ENCODE measurements at places on chromosomes 4 and X.
A peak's percentile ranks its signal among the peaks of the same experiment; 100 is the strongest.

DNA sequence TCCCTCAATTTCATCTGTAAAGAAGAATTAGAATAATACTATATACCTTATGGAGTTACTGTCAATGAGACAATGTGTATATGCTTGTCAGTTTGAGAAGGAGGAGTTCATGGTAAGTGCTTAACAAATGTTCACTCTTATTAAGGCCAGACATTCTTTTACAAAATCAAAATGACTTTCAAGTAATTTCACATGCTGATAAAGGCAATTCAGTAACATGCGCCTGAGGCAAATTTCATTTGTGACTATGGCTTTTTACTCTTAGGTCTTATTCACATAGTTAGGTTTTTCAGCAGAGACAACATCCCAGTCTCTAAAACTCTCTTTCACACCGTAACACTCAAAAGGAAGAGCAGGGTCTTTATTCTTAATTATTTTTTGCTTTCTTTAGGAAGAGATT, 174.4 kb downstream of the CAMK2D start:
- no peak for DNase-seq

- DNase-seq: no peak
Measured at GRCh38 chrX:9471571-9471985, 6.7 kb downstream of the TBL1X start.

GRCh38 chrX:37509349-37509748, 62.1 kb upstream of the LANCL3 start:
- no peak for DNase-seq

- no peak for DNase-seq
Measured at GRCh38 chr4:38949411-38950051, 81.9 kb downstream of the FAM114A1 start.

- no peak for DNase-seq
Measured at GRCh38 chr4:38898245-38898644, 30.6 kb downstream of the FAM114A1 start.

DNA sequence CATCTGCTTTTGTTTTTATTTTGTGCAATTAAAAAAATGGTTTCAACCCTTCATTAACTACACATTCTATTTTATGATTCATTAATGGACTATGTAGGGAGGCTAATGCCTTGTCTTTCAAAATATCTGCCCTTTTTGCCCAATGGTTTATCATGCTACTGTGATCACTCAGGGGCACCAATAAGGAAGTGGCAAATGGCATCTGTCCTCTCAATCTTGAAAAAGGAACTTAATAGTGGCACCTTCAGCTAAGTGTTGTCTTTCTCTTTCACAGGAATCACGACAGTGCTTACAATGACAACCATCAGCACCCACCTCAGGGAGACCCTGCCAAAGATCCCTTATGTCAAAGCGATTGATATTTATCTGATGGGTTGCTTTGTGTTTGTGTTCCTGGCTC, 57.1 kb downstream of the COMMD8 start:
- DNase-seq: no peak

- DNase-seq: no peak
Measured at GRCh38 chr4:148229028-148229427, 213.2 kb downstream of the NR3C2 start.

DNA sequence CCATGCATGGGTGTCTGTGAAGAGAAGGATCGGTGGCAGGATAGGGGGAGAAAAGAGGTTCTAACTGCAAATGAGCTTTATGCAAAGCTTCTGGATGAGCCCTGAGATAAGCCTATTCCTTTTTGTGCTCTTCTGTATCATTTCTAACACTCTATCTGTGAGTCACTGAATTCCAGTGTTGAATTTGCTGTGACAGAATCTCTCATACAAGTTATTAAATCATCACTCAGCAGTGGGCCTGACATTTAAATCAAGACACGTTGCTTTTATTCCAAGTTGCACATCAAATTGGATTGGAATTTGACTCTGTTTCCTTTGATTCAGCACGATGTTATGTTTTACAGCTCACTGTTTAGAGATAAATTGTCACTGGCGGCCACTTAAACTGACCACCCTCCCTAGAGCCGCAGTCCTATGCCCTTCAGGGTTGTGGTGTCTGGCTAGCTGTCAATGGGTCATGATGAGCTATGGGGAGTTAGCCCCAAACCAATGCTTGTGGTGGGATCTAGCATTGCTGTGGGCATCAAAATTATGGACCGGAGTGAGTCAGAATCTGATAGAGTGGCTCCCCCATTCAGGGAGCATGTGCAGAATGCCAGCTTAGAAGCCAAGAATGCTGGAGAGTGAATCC, 42.7 kb downstream of the LHFPL1 start:
- no peak for DNase-seq

GRCh38 chr4:147765121-147765529, 33.2 kb downstream of the ARHGAP10 start:
- no peak for DNase-seq

- DNase-seq: no peak
Measured at GRCh38 chrX:149365061-149365460, 140.0 kb downstream of the IDS start.

GRCh38 chr4:112726041-112726440, 89.1 kb downstream of the LARP7 start:
- no peak for DNase-seq

GRCh38 chr4:156771171-156771837, 200.3 kb downstream of the PDGFC start:
- no peak for DNase-seq

GRCh38 chr4:126611900-126612299, 1020.9 kb upstream of the INTU start:
- no peak for DNase-seq

DNA sequence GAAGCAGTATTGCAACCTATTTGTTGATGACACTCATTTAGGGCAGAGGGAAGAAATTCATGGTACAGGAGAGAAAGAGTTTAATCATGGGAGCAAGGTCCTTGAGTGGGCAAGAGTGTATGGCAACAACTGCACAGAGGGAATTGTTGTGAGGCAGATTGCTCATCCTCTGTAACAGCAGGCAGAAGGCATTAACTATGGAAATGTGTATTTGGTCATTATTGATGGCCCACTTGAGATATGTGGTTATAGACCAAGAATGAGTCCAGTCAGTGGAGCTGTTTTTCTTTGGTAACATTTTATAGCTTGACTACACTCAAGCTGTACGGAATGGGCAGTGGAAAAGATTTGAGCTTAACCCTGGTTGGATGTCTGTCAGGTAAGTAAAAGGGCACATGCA, 15.9 kb downstream of the PLRG1 start:
- DNase-seq: no peak

DNA sequence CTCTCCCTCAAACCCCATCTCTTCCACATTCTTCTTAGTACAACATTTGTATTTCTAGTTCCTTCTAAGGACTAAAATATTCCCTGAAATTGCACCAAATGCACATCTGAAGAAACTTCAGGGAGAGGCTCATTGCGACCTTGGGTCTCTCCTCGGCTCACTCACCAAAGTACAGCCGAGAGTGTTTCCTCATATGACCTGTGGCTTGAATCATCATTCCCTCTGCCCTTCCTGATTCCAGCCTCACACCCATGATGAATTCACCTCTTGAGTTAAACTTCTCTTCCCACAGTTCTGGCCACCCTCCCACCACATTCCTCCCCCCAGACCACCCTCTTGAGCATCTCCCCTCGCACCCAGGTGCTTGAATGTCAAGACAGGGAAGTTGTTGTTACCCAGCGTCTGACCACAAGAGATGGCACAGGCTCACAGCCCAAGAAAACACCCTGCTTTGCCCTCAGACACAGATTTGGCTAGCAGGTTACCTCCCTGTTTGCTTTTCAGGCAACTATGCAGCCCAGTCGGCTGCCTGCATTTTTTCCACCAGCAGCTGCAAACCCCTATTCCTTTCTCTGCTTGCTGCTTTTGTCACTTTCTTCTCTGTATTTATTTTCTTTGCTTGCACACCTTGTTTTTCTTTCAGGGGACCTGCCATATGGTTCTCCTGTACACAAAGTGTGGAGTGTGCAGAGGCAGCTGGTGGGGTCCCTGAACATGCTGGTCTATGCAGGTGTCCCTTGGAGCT, 214.8 kb downstream of the SPATA18 start:
- DNase-seq: no peak

- no peak for DNase-seq
Measured at GRCh38 chrX:40140706-40141499, 43.1 kb upstream of the BCOR start.

DNA sequence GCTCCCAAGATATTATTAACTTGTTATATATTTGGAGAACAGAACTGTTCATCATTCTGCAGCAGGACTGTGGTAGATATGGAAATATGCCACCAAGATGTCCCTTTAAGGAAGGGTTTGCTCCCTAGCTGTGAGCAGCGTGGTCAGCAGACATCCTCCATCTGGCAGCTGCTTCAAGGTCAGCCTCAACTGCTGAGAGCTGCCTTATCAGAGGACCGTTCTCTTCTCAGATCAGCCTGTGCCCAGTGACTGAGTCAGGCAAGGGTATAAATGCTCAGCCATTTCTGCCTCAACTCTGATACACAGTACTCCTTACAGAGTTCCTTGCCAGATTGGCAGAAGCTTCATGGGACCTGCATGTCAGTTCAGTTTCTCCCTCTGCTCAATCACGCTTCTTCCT, 63.4 kb upstream of the MAGEB2 start:
- no peak for DNase-seq

GRCh38 chr4:105619188-105619931, 66.9 kb downstream of the ARHGEF38 start:
- DNase-seq: no peak

DNA sequence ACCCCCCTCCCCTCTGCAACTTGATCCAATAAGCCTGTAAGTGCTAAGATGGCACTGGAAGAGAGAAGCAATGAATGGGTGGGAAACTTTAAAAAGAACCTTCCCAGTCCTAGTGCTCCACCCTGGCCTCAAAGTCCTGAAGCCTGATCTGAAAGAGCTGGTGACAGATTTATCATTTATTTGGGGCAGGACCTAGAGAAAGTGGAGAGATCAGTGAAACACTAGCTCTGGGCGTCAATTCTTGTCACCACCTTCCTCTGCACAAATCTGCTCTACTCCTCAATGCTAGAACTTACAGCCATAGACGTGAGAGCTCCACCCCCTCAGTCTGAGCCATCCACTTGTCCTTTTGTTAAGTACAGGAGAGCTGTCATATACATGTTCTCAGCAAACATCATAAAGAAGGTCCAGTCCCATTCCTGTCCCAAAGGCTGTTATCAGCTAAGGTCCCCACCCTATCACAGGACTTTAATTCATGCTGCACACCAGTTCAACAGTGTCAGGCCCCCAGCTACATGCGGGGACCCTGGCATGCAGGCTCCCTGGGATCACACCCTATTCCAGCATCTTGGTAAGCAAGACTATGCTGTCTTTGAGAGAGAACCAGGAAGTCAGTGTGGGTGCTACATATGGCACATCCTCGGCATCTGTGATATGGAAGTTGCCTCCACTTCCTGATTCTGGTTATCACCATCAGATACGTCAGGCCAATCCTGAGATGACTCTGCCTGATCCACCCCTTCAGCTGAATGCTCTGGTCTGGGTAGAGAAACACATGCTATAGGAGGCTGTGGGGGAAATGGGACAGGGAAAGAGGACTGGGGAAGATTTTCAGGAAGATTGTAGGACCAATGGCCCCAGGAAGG, 2.3 kb downstream of the P2RY4 start:
- DNase-seq: no peak

- DNase-seq: no peak
Measured at GRCh38 chrX:44253575-44253942, 89.9 kb downstream of the EFHC2 start.

- no peak for DNase-seq
Measured at GRCh38 chr4:150131581-150132228, 53.5 kb downstream of the DCLK2 start.

- DNase-seq: no peak
Measured at GRCh38 chr4:24236120-24236519, 346.3 kb upstream of the PPARGC1A start.

GRCh38 chrX:1246816-1247215, 21.8 kb upstream of the CSF2RA start:
- peak; percentile 76 for DNase-seq

GRCh38 chrX:38318196-38318595, 9.1 kb downstream of the RPGR start:
- no peak for DNase-seq

DNA sequence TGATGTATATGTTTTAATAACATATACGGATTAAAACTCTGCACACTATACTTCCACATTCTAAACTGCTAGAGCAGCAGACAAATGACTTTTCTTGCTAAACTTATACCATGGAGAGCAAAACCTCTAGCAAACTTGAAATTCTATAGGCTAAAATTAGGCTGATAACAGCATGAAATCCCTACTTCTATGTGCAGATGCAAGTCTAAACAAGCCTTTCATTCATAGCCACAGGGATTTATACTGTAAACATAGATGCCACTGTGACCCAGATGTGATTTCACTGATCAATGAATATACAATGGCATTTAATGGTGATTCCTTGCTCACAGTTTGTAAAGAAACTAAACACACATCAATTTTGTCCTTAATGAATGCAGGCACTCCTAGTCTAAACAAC, 151.0 kb downstream of the ANTXR2 start:
- no peak for DNase-seq

- DNase-seq: no peak
Measured at GRCh38 chr4:120821029-120821428, 101.5 kb downstream of the PRDM5 start.

- peak; percentile 33 for DNase-seq
Measured at GRCh38 chr4:153115322-153116290, 88.6 kb upstream of the TRIM2 start.

DNA sequence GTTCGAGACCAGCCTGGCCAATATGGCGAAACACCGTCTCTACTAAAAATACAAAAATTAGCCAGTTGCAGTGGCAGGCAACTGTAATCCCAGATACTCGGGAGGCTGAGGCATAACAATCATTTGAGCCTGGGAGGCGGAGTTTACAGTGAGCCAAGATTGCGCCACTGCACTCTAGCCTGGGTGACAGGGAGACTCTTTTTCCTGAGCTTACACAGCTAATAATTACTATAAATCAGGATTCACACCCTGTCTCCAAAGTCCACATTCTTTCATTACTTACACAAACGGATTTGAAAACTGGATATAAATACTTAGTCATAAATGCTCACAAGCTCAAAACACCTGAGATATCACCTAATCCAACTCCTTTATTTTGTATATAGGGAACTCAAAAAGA, 151.6 kb downstream of the LRBA start:
- DNase-seq: no peak

DNA sequence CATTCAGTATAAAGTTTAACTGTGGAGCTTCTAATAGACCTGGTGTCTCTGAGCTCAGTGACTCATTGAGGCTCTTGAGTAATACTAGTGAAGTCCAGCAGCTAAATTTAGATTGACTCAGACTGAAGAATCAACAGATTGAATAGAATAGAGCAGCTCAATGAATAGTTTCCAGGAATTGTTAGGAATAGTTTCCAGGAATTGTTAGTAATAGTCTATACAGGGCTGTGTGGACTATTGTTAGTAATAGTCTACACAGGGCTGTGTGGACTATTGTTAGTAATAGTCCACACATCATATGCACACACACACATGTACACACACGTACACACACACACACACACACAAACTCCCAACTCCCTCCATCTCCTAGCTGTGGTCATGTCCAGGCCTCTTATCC, 3.0 kb downstream of the GIMD1 start:
- no peak for DNase-seq

GRCh38 chrX:150200820-150201287, 162.3 kb upstream of the MAMLD1 start:
- peak; percentile 63 for DNase-seq

- no peak for DNase-seq
Measured at GRCh38 chrX:136354201-136354600, 53.4 kb downstream of the ADGRG4 start.
